ENCODE measurements at places on chromosomes 12 and 14.

- DNase-seq, result no peak
Measured at GRCh38 chr12:100868487-100868886, 73.9 kb downstream of the ANO4 start.

- no peak for DNase-seq
Measured at GRCh38 chr12:6921996-6922946, 5.5 kb upstream of the ATN1 start.

GRCh38 chr12:47216150-47216677 is 136.5 kb upstream of the AMIGO2 start:
- no peak for DNase-seq

DNA sequence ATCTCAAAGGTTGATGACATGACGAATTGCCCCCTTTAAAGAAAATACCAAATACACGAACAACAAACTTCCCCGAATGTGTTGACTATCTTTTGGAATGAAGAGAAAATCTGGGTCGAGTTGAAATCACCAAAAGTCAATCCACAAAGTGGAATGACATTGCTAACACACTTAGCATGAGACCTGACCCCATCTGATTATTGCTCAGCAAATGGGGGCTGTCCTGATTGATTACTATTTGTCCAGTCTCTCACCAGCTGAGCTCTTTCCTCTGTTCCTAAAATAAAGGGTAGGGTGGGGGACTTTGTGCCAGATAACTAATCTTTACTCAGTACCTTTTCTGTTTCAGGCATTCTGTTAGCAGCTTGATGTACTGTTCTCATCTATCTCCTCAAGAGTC is 223.4 kb downstream of the APAF1 start:
- no peak for DNase-seq

GRCh38 chr12:108831309-108831991 is 25.9 kb downstream of the SSH1 start:
- no peak for DNase-seq

Measured in NCI-H526 treated with DMSO at 0.1 percent for 48 hours (cell line).